ENCODE measurements at places on chromosomes 2 and 18. TPM values are rescaled to one million over a fixed set of nuclear protein-coding genes. Genes with fewer than 3 reads are reported as not detected.

The TBR1 gene
- polyA plus RNA-seq, result not detected

DNA sequence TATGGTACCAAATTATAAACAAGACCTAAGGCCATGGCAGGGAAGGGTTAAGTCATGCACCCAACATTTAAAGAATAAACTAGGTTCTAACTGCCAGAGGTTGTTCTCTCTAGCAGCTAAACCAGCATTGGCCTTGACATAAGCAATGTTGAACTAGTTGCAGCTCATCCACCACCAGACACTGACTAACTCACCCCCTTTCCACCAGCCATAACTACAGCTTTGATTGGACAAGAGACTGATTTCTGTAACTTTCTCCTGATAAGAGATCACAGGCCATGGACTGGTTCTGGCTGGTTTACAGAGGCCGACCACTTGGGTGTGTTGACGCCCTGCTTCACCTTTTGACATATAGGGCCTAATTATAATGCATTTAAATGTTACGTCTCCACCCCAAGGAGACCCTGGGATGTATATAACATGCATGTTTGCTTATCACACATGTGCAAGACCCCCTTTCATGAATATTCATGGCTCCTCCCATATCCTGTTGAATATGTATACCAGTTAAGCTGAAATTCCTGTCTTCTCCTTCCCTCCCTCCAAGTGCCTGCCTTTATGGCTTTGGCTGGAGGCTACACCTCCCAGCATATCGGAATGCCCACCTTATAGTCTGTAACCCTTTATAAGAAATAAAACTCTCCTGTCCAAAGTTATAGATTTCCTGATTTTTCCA, 75.9 kb downstream of the MRPS9 start:
- DNase-seq, result no peak

DNA sequence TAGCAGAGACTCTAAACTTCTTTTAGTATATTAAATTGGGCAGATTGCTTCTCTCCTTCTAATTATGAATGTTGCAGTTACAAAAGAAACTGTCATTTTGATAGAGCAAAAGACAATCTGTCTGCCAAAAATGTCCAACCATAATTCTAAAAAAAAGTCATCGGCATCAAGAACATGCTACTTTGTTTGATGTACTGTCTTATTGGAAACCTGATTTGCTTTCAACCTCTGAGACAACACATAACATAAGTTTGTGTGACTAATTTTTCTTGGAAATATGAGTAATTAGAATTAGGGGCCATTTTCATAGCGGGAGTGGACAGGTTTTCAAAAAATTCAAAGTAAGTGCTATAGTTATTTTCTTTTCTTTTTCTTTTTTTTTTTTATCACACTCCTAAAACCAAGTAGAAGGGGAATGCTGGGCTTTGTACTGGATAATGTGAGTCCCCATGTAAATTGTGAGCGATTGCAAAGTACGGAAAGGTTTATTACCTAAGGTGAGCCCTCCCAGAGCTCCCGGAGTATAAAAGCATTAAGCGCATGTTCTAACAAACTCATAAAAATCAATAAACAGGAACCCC, 59.1 kb downstream of the ZEB2 start:
- DNase-seq, result no peak

- peak; percentile 3 for DNase-seq
Measured at GRCh38 chr2:166419616-166419934, 43.8 kb upstream of the SCN9A start.

The SLC23A3 gene
- 13.0 TPM for polyA plus RNA-seq

DNA sequence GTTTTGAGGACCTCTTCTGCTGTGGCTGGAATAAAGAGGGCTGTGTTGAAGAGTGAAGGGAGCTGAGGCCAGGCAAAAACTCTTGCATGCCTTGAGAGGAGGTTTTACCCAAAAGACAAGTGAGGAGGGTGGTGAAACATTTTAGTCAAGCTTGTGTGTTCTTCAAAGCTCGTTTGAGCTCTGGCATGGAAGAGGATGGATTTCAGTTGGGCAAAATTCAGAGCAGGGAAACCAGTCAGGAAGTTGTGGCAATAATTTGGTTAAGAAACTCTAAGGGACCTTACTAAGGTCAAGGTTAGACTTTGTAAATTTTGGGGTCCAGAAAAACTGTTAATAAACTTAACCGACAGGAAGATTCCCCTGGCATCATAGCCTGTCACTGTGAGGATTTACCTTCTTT, 34.7 kb downstream of the SPTBN1 start:
- DNase-seq, result no peak

DNA sequence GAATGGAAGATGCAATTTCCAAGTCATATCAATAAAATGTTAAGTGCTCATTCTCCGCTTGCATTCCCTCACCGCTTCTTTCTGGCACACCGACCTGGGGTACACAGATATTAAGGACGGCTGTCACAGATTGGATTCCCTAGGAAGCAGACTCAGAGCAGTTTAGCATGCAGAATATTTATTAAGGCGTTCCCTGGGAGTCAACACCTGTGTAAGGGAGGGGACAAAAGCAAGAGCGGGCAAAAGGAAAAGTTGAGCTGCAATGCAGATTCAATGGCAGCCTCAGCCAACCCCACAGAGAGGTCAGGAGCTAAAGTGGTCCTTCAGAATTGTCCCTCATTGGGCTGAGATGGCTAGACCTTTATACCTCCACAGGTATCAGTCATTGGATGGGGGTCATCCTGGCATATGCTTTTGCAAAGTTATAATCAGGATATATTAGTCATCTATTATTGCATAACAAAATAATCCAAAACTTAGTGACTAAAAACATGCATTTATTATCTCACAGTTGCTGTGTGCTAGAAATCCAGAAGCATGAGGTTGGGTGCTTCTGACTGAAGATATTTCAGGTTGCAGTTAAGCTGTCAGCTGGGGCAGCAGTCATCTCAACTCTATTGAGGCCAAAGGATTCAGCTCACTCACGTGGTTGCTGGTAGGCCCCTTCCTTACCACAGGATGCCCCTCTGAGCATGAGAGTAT, 27.0 kb upstream of the INO80D start:
- no peak for DNase-seq

DNA sequence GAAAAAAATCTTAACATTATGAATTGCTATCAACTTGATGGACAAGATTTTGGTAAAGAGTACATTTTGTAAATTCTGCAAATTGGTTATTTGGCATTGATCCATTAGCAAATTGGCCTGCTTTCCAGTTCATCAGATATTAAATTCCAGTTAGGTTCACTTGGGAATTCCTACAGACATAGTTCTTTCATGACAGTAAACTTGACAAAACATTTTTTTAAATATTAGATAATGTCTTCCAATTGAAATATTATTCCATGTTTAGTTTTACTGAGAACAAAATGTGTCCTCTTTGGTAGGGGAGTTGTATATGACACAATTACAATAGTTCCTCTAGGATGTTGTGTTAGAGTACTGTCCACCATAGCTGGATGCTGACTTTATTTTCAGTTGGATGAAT, 141.9 kb downstream of the LCLAT1 start:
- no peak for DNase-seq

DNA sequence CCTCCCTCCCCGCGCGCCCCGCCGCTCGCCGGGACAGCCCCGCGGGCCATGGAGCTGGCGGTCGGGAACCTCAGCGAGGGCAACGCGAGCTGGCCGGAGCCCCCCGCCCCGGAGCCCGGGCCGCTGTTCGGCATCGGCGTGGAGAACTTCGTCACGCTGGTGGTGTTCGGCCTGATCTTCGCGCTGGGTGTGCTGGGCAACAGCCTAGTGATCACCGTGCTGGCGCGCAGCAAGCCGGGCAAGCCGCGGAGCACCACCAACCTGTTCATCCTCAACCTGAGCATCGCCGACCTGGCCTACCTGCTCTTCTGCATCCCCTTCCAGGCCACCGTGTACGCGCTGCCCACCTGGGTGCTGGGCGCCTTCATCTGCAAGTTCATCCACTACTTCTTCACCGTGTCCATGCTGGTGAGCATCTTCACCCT, 865 bp downstream of the GALR1 start:
- DNase-seq, result no peak

DNA sequence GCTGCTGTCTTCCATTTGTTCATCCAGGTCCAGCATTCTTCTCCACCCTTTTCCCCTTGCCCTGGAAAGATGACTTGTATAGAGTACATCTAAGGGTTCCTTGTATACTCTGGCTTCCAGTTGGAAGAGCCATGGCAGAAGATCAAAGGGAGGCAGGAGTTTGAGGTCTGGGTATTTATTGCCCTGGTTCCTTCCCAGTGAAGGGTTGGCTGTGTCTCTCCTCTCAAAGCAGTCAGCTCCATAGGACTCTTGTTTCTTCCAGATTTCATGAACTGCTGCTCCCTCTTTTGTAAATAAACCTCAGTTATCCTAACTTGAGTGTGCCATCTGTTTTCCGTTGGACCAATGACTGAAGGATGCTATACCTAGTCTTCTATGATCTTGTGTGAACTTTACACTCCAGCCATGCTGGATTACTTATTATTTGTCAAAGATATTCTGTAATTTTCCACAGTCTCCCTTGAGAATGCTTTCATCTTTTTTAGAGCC, 6.4 kb downstream of the BBS5 start:
- DNase-seq, result no peak

The HOXD3 gene
- not detected for polyA plus RNA-seq

The NETO1 gene
- polyA plus RNA-seq, result not detected

DNA sequence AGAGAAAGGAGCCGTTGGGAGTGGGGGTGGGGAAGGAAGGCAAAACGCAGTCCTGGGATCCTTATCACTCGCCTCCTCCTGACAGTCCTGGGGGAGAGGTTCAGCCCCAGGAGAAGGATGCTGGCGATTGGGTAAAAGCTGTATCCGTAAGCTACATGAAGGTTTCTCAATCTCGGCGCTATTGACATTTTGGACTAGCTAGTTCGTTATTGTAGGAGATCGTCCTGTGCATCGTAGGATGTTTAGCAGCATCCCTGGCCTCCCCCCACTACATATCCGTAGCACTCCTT, 511 bp upstream of the TP53I3 start:
- DNase-seq, result no peak

The CNDP1 gene
- polyA plus RNA-seq, result 6.8 TPM

- no peak for DNase-seq
Measured at GRCh38 chr2:85033388-85033787, 62.4 kb downstream of the KCMF1 start.

The ZSWIM2 gene
- not detected for polyA plus RNA-seq

- no peak for DNase-seq
Measured at GRCh38 chr2:126719191-126719832, 63.4 kb downstream of the GYPC start.

- no peak for DNase-seq
Measured at GRCh38 chr18:76620321-76621170, 125.5 kb upstream of the ZNF516 start.

- no peak for DNase-seq
Measured at GRCh38 chr2:13504808-13505207, 788.1 kb downstream of the TRIB2 start.

The PARD6G gene
- 0.45 TPM for polyA plus RNA-seq

The TLX2 gene
- polyA plus RNA-seq, result not detected

GRCh38 chr18:26017929-26018328, 72.5 kb downstream of the SS18 start:
- no peak for DNase-seq

GRCh38 chr2:105712981-105713596, 31.6 kb upstream of the NCK2 start:
- DNase-seq, result no peak

GRCh38 chr2:100230754-100231153, 88.4 kb upstream of the AFF3 start:
- no peak for DNase-seq

DNA sequence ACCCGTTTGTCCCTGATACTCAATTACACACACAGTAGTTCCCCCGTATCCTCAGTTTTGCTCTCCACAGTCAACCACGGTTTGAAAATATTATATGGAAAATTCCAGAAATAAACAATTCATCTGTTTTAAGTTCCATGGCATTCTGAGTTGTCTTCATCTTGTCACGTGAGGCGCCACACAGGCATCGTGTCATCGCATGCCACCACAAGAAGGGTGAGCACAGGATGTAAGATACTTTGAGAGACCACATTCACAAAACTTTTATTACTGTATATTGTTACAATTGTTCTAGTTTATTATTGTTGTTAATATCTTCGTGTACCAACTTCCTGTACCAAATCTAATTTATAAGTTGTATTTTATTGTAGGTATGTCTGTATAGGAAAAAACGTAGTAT, 17.7 kb downstream of the ADNP2 start:
- DNase-seq, result no peak

DNA sequence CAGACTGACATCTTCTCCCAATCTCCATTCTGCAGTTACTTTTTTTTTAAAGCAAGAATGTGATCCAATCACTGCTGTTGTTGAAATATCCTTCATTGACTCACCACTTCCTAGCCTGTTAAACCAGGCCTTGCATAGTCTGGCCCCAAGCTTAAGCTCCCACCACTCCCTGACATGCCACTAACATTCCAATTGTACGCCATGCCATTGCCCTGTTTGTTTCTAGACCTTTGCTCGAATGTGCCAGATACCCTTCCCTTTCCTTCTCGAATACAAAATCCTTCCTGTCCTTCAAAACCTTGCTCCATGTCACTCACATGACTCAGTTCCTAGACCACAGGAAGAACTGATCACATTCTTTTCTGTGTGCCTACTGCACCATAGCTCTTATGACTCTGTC, 224.2 kb downstream of the CYRIA start:
- no peak for DNase-seq

GRCh38 chr2:128558441-128558840, 239.8 kb upstream of the HS6ST1 start:
- DNase-seq, result no peak

DNA sequence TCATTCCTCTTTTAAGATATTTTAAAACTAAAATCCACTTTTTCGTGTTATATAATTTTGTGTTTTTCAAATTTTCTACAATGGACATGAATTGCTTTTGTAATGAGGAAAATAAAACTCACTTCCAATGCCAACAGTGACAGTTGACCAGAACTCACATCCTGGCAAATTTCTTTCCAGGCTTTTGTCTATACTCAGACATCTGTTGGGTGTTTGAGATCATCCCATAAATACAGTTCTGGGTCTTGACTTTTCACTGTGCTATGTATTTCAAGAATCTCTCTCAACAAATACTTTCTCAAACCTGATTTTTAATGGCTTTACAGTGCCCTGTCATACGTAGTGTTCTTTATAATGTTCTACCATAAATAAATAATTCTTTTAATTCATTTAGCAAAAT, 57.6 kb downstream of the RPL37A start:
- DNase-seq, result no peak

The UNC80 gene
- polyA plus RNA-seq, result 0.33 TPM

DNA sequence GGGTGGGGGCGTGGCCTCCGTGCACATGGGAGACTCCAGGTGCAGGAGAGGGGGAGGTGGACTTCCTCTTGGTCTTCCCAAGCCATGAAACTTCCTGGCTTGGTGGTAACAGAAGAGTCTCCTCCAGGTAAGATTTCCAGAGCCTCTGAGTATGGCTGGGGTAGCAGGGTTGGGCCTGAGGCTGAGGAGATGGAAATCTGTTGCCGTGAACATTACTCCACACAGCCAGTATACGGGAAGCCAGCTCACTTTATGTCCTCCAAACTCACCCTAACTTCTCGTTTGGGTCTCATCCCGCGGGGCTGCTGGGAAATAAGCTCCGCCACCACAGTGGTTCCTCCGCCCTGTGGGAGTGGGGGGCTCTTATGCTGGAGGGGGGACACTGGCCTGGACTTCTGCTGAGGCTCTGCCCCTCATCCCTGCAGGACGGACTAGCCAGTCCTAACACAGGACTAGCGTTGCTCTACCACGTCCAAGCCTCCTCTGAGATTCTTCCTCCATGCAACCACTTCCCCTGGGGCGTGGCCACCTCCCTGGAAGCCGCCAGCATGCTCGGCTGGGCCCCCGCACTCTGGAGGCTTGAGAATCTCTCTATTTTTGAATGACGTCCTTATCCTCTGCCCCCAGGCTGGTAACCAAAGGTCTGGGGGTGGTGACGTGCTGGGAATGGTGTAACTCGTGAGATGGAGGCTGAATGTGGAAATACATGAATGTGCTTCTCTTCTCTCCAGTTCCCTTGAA, 777 bp upstream of the RAB17 start:
- peak; percentile 90 for DNase-seq
